ENCODE measurements at places on chromosomes 12 and 14.

- no peak for DNase-seq
These were observed 1058.4 kb downstream of the LRFN5 start for GRCh38 chr14:42665083-42665482.

GRCh38 chr14:51081209-51081608 lies 13.7 kb downstream of the TRIM9 start:
- DNase-seq: no peak

GRCh38 chr14:72629534-72629933 lies 264.4 kb downstream of the DPF3 start:
- no peak for DNase-seq

- no peak for DNase-seq
These were observed 205.7 kb downstream of the TTC8 start for GRCh38 chr14:89029961-89030694.

DNA sequence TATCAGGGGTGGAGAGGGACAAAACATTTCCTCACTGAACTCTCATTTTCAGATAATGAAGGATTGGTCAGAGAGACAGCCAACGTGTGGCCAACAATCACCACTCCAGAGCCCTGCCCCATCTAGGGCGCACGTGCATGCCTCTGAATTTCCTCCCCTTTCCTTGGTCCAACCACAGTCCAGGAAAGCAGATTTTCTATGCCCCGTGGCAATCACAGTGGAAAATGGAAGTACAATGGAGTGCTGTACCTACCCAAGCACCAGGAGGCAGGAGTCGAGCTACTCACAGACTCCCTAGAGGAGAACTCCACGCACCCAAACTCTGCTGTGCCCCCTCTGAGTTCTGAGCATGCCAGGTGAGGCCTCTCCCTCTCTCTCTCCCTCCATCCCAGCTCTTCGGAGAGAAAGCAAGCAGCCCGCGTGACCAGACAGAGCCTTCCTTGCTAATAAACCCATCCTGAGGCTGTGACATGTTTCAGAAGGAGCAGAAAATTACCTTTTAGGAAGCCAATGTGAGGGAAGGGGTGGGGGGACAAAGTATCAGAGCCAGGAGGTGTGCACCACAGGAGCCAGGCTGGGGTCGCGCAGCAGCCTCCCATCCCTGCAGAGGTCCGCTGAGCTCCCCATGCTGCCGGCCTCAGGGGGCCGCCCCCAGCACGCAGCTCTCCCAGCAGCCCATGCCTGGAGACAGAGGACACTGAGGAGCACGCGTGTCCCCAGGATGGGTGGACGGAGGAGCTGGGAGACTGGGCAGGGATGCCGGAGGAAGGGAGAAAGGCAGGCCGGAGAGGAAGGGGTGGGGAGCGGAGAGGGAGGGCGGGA lies 73.4 kb downstream of the PITPNM2 start:
- DNase-seq: no peak

DNA sequence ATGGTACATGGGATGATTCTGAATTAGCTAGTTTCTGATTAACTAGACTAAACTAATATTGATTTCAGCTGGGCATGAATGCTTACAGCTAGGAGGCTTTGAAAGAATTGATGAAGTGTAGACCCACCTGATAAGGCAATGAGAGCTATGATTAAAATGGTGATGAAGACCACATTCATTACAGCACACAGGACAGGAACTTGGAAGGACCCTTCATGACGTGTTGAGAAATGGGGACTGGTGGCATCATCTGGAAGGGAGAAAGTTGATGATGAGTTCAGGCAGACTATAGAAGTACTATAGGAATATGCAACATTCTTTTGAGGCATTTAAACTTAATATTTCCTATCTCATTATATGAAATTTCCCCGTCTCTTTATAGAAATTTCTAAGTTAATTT lies 4.5 kb downstream of the CD69 start:
- no peak for DNase-seq

DNA sequence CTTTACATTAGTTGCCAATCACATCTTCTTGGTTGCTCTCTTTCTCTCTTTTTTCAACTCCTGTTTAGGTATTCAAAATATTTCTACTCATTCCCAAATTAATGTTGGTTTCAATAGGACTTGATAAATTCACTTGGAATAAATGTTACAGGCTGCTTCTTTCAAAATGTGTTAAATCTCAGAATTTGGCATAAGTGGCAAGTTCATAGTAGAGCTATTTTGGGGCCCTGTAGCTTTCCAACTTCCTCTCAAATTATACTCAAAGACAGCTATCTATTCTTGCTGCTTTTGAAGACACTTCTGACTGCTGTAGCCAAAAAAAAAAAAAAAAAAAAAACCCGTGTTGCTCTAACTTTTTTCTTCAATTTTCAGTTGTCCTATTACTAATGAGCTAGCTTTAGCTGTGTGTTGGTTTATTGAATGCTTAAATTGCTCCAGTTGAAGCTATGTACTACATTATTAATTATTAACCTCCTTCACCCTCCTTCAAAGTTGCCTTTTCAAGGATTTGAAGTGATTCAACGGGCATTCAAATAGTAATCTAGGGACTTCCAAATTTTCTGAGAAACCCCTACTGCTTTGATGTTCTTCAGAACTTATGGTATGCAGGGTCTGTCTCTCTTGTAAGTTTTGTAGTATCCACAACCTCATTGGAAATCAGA lies 554.6 kb upstream of the FLRT2 start:
- DNase-seq: no peak

GRCh38 chr12:98845957-98846356 lies 200.9 kb downstream of the APAF1 start:
- no peak for DNase-seq

DNA sequence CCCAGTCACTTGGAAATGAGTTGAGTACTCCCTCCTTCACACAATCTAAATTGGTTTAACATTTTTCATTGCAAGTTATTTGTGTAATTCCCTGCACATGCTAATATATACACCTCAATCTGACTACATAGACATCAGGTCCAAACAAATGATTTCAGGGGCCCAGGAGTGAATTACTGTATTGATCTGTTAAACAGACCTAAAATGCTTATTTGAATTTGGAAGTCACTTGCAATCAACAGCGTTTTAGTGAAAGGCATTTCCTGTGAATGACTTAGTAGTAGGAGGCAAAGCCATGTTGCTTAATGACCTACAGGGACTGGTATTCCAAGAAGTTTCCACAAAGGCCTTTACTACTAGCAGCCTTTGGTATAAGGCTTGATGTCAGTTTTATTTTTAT lies 22.6 kb upstream of the SLC15A5 start:
- no peak for DNase-seq

DNA sequence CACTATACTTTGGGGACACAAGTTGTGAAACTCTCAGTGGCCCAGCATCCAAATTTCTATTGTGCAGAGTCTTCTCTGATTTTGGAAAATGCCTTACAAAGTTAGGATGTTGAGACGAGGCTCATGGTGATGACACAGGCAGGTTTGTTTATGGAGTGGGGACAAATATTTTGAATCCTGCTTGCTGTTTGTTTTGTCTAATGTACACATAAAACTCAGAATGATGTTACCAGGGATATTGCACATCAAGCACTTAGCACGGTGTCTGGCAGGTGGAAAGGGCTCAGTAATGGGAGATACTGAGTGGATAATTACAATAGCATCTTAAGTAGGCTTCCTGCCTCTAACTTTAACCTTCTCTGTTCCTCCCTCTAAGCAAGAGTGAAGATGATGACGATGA lies 628.9 kb upstream of the TBX3 start:
- no peak for DNase-seq

- DNase-seq: no peak
These were observed 19.7 kb upstream of the FAM222A start for GRCh38 chr12:109693653-109694600.

DNA sequence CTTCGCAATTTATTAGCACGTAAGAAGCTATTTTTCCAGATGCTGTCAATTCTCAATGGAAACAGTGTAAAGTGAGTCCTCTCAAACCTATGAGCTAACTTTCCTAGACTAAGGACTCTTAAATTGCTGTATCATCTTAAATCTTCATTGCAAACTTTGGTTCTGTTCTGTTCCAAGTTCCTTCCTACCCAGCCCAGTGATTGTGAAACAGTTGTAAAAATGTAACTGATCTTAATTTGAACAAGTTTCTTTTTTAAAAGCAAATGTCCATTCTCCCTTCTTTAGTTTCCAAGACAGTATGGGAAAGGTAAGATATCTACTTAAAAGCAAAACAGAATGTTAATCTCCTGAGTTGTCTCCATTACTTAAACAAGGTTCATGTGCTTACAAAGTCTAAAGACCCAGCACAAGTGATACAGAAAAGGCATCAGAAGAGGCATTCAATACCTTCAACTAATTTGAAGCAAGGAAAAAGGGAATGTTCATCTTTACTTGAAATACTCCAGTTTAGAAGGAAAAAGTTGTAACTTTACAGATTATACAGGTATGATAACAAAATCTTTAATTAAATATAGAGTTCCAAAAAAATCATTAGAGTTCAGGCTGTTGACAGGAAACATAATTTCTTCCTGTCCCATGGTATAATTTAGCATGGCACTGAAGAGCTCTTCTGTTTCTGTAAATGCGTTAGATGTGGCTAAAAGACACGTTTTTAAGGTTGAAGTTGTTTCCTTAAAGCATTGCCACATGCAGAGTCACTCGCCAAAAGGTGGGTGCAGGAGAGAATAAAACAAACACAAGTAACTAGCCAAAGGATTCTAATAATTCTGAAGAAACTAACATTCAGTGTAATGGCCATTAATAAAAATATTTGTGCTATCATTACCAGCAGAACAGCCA lies 101.5 kb upstream of the USP15 start:
- no peak for DNase-seq

DNA sequence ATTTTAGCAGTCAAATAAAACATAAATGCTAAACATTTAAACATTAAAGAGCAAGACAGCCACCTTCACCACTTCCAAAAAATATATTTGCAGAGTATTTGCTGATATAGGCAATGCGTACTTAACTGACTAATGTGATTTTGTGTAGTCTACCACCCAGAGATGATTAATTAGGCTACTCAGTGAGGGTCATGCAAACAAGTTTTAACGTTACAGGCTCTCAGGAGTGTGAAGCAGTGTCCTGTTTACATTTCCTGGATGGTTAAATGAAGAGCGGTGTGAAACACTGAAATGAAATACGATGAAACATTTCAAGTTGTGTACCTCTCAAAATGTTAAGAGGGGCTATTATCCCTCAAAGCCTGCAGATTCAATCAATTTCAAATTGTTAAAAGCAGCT lies 165.8 kb upstream of the LRIG3 start:
- no peak for DNase-seq

DNA sequence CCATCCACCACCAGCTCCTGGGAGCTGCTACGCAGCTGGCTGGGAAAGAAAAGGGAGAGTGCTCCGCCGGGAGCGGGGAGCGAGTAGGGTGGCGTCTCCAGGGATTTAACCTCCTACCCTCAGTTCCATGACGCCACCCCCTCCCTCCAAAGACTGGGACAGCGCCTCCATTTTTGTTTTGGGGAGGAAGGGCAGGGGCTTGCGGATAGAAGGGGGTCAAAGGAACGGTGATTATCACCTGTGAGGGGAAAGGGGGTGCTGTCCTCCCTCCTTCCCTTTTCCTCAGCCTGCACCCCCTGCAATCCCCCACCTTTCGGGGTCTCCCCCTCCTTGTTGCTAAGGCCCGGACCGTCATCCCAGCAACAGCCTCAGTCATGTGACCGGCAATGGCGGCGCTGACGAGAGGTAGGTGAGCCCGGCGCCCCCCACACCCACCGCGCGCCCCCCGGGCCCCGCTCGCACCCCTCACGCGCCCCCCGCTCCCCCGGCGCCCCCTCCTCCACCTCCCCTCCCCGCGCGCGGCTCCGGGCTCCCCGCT lies at the start of gene DTX3:
Gene DTX3 (plus strand): TSS at position 371 of the 538 bp plus-strand sequence. CDS start 1,694 bp downstream, outside the sequence.
- no peak for DNase-seq

DNA sequence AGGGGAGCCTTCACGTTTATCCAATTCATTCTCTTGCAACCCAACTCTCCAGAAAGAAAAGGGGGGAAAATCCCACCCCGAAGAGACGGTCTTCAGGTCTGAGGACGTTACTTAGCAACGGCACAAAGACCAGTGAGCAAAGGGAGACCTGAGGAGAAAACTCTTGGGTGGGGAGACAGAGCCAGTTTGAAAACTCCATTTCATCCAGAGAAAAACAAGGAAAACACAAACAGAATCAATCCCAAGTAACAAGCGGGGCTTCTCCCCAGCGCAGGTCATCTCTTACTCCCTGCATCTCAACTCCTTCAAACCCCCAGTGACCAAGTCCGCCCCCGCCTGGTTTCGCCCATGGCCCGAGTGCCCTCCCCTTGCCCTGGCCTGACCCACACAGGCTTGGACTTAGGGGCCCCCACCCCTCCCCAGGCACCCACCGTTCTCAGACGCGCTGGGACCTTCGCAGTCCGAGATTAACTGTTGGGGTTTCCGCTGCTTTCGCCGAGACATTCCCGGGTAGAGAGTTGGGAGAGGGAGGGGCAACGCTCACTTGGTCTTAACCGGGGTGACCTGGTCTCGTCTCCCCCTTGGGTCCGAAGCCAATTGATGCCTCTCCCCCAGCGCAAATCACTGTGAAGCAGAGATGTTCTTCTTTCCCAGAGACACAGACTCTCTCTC lies 10.4 kb upstream of the SALL2 start:
- DNase-seq: no peak

DNA sequence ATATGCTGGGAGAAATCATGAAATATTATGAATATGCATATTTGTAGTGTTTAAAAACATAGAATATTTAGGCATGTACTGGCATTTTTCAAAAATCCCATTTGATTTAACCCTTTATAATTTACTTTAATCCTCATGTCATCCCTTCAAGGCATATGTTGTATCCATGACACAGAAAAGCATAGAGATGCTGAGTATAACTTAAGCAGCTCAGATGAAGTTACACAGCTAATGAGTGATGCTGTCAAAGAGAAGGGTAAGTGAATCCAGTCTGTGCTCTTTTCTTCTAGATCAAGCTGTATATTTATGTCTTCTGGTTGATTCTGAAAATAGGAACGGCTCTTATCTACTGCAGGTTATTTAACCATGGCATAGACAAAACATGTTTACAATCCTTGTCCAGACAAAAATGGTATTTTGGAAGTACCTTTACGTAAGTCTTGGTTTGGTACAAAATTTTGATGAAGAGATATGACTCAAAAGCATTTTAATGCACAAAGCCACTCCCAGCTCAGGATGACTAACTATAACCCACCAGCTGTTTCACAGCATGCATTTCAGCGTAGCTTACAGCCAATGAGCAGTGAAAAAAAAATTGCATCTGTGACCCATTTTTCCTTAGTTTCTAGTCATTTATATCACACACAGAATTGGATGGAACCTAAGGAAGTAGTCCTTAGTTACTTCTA lies 201.7 kb downstream of the STXBP6 start:
- no peak for DNase-seq

GRCh38 chr14:104581521-104581920 lies 2.0 kb downstream of the C14orf180 start:
- no peak for DNase-seq

- peak; percentile 78 for DNase-seq
These were observed 19.0 kb upstream of the GPRC5A start for GRCh38 chr12:12872139-12872933.

DNA sequence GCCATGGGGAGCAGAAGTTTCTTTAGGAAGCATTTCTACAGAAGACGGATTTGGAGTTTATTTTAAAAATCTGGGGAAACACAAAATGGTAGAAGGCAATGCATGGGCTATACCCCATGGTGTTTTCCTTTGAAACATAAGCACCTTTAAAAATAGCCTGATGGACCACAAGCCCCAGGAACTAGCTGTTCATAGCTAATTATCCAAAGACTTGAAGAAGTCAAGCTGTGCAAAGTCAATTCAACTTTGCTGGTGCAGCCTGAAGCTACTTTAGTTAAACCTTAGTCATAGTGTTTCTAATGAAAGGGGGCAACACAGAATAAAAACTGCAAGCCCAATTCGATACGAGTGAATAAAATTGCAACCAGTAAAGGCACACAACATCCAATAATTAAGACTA lies 732.5 kb downstream of the GALC start:
- no peak for DNase-seq
